ENCODE measurements at places on chromosomes 12 and 14.

- no peaks in the 10 kb centered on the region for H3K36me3 ChIP-seq
- H3K4me3 ChIP-seq, result no peak overlapping the region
- no peaks in the 10 kb centered on the region for H3K27me3 ChIP-seq
- H3K4me1 ChIP-seq, result no peaks in the 10 kb centered on the region
Measured at GRCh38 chr12:55025508-55025907, 5.7 kb downstream of the NEUROD4 start.

- no peak overlapping the region for H3K27ac ChIP-seq
- peaks cover 12% of the 10 kb centered on the region for H3K4me1 ChIP-seq
- no peak overlapping the region for H3K4me3 ChIP-seq
- H3K36me3 ChIP-seq, result no peaks in the 10 kb centered on the region
- no peak for DNase-seq
Measured at GRCh38 chr14:57746563-57746962, 119.3 kb downstream of the SLC35F4 start.

DNA sequence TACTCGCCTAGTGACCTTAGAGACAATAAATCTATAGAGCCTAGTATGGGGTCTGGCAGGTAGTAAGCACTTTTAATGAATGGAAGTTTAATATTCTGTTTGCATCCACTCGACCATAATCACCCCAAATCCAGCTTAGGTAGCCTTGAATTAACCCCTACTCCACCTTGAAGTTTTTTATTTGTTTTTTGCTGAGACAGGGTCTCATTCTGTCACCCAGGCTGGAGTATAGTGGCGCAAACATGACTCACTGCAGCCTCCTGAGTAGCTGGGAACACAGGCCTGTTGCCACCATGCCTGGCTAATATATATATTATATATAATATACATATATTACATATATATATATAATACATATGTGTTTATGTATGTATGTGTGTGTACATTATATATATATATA is 38.8 kb downstream of the MDM2 start:
- no peak overlapping the region for H3K27ac ChIP-seq
- H3K4me1 ChIP-seq, result no peaks in the 10 kb centered on the region
- H3K27me3 ChIP-seq, result no peaks in the 10 kb centered on the region
- DNase-seq, result no peak
- H3K4me3 ChIP-seq, result no peak overlapping the region

DNA sequence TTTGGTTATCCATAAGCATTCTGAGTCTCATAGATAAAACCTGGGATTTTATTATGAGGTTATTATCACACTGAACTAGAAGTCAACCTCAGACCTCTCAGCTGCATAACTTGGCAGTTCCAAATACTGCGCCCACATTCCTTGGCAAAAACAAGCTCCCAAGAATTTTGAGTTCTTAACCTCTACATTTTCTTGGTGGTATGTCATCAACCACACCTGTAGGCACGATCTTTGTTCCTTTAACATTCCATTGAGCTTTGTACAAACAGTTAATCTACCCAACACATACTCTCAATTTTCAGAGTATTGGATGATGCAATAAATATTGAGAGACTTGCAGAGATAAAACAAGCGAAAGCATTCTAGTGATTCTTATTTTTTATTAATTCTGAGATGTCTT is 371.8 kb upstream of the PRICKLE1 start:
- H3K27me3 ChIP-seq, result no peaks in the 10 kb centered on the region
- H3K4me3 ChIP-seq, result no peak overlapping the region
- no peak for DNase-seq
- H3K27ac ChIP-seq, result no peak overlapping the region
- no peaks in the 10 kb centered on the region for H3K36me3 ChIP-seq

- DNase-seq, result no peak
- H3K4me1 ChIP-seq, result peaks cover 17% of the 10 kb centered on the region
- H3K36me3 ChIP-seq, result no peaks in the 10 kb centered on the region
- peak overlapping the region; percentile 72 for H3K27ac ChIP-seq
- no peaks in the 10 kb centered on the region for H3K27me3 ChIP-seq
Measured at GRCh38 chr14:52033101-52033642, 35.7 kb downstream of the NID2 start.

GRCh38 chr14:61435563-61436337 is 114.4 kb downstream of the PRKCH start:
- no peak overlapping the region for H3K4me3 ChIP-seq
- no peak overlapping the region for H3K27ac ChIP-seq
- peaks cover 10% of the 10 kb centered on the region for H3K4me1 ChIP-seq
- DNase-seq, result peak; percentile 63
- no peaks in the 10 kb centered on the region for H3K27me3 ChIP-seq

- H3K27me3 ChIP-seq, result no peaks in the 10 kb centered on the region
- H3K36me3 ChIP-seq, result peaks cover 10% of the 10 kb centered on the region
- H3K27ac ChIP-seq, result no peak overlapping the region
- no peak for DNase-seq
- no peak overlapping the region for H3K4me3 ChIP-seq
Measured at GRCh38 chr14:65631040-65631439, 218.5 kb downstream of the FUT8 start.

GRCh38 chr12:106080791-106081170 is 58.0 kb downstream of the NUAK1 start:
- no peak for DNase-seq
- H3K36me3 ChIP-seq, result peaks cover 4% of the 10 kb centered on the region
- no peak overlapping the region for H3K4me3 ChIP-seq

GRCh38 chr14:50882932-50883826 is 11.3 kb downstream of the ABHD12B start:
- DNase-seq, result no peak
- no peak overlapping the region for H3K27ac ChIP-seq
- no peaks in the 10 kb centered on the region for H3K36me3 ChIP-seq
- no peak overlapping the region for H3K4me3 ChIP-seq
- H3K4me1 ChIP-seq, result no peaks in the 10 kb centered on the region

Measured in tibial artery (tissue), 4 donors.